Astrocyte of the hippocampus (primary cell): ENCODE measurements at places on chromosomes 13 and 19.

DNA sequence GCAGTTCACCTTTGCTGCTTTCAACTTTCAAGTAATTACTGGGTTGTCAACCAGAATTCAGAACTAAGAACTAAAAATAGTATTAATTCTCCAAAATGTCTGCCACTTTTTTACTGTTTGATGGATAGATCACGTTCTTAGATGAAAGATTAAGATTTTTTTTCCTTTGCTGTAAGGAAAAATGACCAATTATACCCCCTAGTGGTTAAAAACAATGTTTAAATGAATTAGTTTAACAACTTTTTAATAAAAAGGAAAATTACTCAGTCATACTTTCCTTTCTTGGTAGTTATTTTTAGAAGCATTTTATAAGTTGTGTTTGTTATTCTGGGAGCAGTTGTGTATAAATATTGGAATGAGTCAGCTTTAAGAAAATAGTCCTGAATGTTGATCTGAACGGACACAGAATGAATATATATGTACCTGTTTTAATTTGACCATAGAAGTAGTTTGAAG, 4.6 kb downstream of the TM9SF2 start:
- no peak for DNase-seq

GRCh38 chr19:13195678-13196077, 45.5 kb downstream of the IER2 start:
- no peak for DNase-seq

DNA sequence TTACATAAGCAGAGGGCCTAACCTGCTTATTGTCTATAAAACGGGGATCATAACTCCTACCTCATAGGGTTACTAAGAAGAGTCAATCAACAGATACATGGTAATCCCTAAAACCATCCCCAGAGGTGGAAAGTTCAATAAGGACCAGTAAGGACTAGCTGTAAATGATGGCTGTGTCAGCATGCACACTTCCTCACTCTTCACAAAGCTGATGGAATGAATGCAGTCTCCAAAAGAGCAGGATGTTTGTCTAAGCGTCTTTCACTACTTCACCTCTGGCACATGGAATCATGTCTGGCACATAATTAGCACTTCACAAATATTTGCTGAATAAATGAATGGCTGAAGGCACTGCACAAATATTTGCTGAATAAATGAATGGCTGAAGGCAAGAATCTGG, 134.2 kb downstream of the MIPEP start:
- no peak for DNase-seq

GRCh38 chr13:102771298-102772041, 2.1 kb downstream of the TEX30 start:
- no peak for DNase-seq
